Lung (tissue), 17 donors: ENCODE measurements at places on chromosomes 4 and X. TPM values are rescaled to one million over a fixed set of nuclear protein-coding genes. Genes with fewer than 3 reads are reported as not detected.

- DNase-seq = no peak
Observed at GRCh38 chr4:41456559-41457101, 81.3 kb upstream of the LIMCH1 start.

GRCh38 chrX:119041175-119041574 lies 31.6 kb upstream of the CT47C1 start:
- DNase-seq = peak; percentile 16

GRCh38 chr4:125140966-125141495 lies 173.7 kb upstream of the FAT4 start:
- DNase-seq = no peak

Gene PAGE4
- not detected for total RNA-seq

Gene RAB9B
- total RNA-seq = 0.58 TPM

Gene PSAPL1
- total RNA-seq = 0.55 TPM

DNA sequence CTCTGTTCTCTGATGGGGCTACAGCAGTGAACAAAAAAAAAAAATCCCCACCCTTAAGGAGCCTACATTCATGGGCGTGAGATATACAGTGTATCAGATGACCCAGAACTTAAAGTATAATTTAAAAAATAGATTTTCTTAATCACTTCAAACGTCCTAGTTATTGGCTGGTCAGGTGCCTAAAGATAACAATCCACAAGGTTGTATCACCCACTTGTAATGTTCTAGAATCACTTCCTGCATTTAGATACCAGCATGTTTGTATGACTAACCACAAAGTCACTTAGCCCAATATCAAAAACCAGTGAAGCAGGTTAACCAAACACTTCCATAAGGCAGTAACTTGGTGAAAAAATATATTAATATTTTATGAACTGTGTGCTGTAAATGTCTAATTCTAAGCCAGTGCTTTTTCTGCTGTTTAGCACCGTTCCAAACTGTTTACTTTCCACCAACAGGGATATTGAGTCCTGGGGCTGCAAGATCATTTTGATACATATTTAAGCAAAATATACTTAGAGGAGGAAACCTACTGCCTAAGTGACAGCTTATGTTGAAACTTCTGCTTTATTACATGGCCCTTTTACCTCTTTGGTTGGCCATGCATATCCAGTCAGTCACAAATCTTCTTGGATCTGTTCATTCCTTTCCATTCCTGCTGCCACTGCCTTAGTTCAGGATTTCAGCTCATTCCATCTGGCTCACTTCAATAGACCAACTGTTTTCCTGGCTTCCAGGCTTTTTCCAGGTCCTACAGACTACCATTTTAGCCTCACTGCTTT lies 43.3 kb downstream of the CD40LG start:
- no peak for DNase-seq

Gene TAF7L
- 0.21 TPM for total RNA-seq

GRCh38 chrX:39492497-39493162 lies 605.1 kb downstream of the BCOR start:
- peak; percentile 35 for DNase-seq

- DNase-seq = no peak
Observed at GRCh38 chr4:107718351-107718965, 1.6 kb downstream of the PAPSS1 start.

DNA sequence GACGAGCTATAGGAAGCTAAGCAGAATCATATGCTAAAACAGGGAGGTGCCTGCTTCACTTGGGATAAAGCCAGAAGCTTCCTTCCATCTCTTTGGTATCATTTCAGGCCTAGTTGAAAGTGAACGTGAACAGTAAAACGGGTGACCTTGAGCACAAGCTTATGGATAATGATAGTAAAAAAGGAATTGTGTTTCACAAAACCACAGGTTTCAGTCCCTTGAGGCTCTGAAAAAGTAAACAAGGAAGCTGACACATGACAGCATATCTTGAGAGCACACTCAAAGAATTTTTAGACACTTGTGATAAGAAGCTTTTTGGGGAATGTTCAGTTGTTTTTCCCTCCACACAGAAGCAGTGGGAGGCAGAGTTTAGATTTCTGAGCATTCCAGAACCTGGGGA lies 286.1 kb downstream of the DCHS2 start:
- peak; percentile 1 for DNase-seq

GRCh38 chr4:85200106-85200505 lies 233.6 kb upstream of the WDFY3 start:
- DNase-seq = no peak

DNA sequence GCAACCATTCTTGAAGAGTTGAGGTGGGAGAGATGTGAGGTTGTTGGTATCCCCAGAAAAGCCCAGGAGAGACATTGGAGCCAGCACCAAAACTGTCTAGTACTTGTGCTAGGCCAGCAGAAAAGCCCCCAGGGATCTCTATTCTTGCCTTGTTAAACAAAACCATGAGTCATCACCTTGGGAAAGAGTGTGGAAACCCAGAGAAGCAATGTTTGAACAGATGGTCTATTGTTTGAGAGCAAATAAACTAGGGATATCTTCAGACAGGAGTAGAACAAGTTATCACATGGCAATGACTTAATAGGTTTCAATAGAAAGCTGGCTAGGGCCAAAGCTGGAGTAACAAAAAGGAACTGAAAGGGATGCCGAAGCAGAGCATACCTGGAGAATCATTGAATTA lies 195.7 kb upstream of the CASK start:
- no peak for DNase-seq

Gene TMEM154
- 10.2 TPM for total RNA-seq

GRCh38 chrX:9576059-9576458 lies 111.2 kb downstream of the TBL1X start:
- DNase-seq = no peak

- peak; percentile 40 for DNase-seq
Observed at GRCh38 chr4:179196511-179196910, 1754.3 kb upstream of the AGA start.

DNA sequence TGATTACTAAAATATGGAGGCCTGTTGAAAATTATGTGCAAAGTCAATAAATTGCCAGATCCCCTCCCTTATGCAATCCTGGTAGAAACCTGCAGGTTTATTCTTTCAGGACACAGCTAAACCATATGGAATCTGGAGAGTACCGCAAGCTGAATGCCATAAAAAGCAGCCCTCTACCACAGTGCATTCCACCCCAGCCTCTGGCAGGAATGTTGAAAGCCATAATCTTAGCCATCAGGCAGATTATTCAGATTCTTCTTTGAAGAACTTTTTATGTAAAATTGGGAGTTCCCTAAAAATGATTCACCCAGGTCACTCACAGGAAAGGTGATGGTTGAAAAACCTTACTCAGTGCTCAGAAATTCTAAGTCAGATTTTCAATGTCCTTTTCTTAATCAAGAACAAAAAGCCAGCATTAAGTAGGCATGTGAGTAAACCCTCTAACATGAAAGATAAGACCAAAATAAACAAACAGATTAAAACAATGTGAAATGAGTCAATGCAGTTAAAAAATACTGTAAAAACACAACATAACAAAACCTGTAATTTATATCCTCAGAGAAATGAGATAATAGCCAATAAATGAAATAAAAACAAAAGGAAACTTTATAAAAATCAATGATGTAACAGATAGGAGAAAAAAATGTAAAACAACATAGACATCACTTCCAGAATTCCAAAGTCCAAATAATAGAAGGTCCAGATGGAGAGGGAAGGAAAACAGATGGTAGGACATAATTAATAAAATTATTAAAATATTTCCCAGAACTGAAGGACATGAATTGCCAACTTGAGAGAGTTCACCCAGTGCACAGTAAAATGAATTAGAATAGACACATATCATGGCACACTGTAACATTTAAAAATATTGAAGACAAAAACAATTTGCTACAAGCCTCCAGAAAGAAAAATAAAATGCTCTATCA lies 226.9 kb downstream of the FSTL5 start:
- no peak for DNase-seq

GRCh38 chr4:113383111-113383785 lies 333.8 kb downstream of the ANK2 start:
- peak; percentile 95 for DNase-seq

Gene FHL1
- 313 TPM for total RNA-seq

Gene EDA
- total RNA-seq = 4.7 TPM

Gene IL2
- total RNA-seq = not detected

- no peak for DNase-seq
Observed at GRCh38 chr4:41878991-41879491, 56.2 kb upstream of the TMEM33 start.

- no peak for DNase-seq
Observed at GRCh38 chrX:44099366-44099765, 126.2 kb upstream of the NDP start.

Gene PNMA6A
- 3.6 TPM for total RNA-seq

DNA sequence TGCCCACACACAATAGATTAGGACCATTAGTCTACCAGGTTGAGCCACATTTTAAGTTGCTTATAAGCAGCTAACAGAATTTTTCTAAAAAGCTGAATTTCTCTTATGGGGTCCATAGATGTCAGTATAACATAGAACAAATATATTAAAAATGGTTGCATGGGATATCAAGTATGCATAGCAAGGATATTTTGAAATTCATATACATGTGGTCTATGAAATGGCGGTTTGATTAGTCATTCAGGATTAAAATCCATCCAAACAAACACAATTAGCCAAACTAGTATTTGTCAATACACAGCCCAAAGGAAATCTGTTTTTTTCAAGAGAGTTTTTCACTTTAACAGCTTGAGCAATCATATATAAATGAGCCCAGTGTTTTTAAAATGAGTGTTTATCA lies 33.5 kb upstream of the AMOT start:
- DNase-seq = peak; percentile 20

- DNase-seq = no peak
Observed at GRCh38 chr4:18127030-18127429, 105.5 kb upstream of the LCORL start.

DNA sequence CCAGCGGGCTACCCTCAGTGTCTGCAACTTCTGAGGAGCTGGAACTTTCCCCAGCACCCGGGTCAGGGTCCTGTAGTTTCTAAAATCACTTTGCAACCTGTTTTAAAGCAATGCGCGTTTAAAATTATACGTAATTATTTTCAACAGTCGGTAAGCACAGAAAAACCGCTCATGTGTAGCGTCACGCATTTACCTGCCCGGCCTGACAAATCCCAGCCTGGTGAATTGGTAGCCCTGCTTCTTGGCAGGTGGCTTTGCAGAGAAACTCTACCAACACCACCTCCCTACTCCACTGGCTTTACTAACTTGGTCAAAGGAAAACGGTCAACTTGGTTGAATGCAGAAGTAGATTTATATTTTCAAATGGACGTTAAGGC lies 640 bp downstream of the BANK1 start:
- no peak for DNase-seq

DNA sequence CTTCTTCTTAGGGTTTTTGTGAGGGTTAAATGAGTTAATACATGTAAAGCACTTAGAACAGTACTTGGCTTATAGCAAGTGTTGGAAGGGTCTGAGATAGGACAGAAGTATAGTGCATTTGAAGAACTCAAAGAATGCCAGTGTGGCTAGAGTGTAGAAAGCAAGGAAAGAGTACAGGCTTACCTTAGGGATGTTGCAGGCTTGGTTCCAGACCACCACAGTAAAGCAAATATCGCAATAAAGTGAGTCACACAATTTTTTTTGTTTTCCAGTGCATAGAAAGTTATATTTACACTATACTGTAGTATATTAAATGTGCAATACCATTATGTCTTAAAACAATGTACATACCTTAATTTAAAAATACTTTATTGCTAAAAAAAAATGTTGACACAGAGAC lies 41.3 kb downstream of the KIF4A start:
- no peak for DNase-seq

Gene HSFX3
- not detected for total RNA-seq

Gene MAGEB10
- not detected for total RNA-seq
